ENCODE measurements at places on chromosomes 4 and X.

- peak; percentile 66 for DNase-seq
Observed at GRCh38 chr4:94577136-94577535, 125.4 kb downstream of the PDLIM5 start.

DNA sequence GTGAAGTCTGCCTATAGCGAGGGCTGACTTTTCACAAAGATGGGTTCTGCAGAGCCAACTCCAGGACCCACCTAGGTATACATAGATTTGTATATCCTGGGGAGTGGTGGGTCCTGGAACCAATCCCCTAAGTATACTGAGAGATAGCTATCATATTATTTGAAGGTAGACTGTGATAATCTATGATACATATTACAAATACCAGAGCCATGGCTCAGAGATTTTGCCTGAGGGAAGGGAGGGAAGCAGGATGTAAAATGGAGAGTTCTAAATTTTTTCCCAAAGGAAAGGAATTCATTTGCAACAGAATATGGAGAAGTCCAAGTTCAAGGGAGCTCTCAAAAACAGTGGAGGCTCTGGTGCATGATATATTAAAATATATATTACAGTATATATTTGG, 7.2 kb downstream of the TCEAL3 start:
- no peak for DNase-seq

GRCh38 chrX:151004085-151004484, 20.9 kb downstream of the HMGB3 start:
- DNase-seq = no peak

DNA sequence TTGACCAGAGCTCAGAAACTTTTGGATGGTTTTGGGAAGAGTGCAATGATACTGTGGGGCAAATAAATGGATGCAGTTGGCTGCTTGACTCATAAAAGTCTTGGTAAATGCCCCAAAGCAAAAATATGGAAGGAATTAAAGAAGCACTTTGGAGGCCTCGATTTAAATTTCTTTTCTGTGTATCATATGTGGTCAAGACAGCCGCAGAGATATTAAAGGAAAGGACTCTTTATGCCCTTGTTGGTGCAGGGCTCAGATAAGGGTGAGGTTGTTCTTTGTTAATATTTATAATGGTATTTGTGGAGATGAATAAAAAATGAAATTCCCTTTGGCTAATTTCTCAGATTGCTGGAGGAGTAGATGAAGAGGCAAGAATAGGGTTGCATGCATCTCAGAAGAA, 90.2 kb downstream of the NHS start:
- no peak for DNase-seq

- DNase-seq = no peak
Observed at GRCh38 chr4:142238589-142238988, 602.2 kb downstream of the IL15 start.

DNA sequence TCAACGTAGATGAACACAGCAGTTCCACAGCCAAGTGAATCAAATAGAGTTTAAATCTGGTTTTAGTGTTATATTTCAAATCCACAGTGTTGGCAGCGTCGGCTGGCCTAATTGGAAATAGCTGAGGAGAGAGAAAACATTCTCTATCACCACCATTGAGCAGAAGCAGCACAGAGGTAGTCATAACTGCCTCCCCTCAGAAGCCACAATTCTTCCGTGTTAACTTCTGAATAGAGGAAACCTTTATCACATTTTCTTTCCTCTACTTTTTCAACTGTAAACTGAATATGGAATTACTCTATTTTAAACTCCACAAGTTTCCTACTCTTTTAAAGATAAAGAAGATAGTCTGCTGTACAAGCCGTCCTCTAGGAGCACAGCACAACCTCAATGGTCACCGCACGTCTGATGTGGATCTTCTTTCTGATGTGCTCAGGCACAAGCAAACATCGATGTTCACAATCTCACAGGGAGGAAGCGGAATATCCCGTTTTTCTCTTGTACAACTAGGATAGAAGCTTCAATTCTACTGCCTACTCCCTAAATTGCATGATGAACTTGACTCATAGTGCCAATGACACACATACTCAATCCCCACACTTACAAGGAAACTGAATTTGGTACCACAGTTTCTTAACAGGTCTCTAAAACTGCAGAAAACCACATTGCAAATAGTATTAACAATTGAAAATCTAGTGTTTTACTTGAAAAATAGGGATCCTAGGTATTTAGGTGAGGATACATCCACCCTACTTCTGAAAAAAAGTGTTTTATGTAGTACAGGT, 217.8 kb upstream of the ETNPPL start:
- DNase-seq = no peak

GRCh38 chr4:123452616-123453015, 56.0 kb downstream of the SPRY1 start:
- DNase-seq = peak; percentile 10

GRCh38 chr4:56250776-56251175, 136.5 kb downstream of the AASDH start:
- DNase-seq = no peak

GRCh38 chr4:48073567-48074103, 57.1 kb downstream of the NIPAL1 start:
- no peak for DNase-seq

DNA sequence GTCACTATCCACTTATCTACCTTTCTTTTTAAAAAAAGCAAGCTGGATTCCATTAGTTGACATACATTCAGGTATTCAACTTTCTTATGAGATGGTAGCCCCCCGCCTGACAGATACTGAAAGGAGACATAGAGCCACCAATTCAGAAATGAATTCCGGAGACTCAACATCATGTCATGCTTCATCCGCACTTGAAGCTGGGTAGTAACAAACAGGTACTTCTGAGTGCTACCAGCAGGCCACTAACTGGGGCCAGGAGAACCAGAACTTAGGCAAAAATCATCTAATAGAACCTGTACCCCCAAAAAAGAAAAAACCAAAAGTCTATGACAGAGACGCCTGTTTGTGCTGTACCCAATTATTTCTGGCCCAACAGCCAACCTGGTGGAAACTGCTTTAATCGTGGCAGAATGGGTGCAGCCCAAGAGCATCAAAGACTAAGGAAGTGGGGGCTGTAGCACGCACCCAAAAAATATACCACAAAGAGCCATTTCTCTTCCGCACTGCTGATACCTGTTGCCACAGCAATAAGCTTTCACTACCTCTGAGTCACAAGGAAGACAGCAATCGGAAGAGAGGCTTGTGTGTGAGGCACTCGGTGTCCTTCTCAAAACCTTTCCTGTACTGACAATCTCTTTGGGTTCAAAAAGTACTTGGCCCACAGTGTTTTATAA, 84.8 kb downstream of the AFAP1 start:
- DNase-seq = no peak

DNA sequence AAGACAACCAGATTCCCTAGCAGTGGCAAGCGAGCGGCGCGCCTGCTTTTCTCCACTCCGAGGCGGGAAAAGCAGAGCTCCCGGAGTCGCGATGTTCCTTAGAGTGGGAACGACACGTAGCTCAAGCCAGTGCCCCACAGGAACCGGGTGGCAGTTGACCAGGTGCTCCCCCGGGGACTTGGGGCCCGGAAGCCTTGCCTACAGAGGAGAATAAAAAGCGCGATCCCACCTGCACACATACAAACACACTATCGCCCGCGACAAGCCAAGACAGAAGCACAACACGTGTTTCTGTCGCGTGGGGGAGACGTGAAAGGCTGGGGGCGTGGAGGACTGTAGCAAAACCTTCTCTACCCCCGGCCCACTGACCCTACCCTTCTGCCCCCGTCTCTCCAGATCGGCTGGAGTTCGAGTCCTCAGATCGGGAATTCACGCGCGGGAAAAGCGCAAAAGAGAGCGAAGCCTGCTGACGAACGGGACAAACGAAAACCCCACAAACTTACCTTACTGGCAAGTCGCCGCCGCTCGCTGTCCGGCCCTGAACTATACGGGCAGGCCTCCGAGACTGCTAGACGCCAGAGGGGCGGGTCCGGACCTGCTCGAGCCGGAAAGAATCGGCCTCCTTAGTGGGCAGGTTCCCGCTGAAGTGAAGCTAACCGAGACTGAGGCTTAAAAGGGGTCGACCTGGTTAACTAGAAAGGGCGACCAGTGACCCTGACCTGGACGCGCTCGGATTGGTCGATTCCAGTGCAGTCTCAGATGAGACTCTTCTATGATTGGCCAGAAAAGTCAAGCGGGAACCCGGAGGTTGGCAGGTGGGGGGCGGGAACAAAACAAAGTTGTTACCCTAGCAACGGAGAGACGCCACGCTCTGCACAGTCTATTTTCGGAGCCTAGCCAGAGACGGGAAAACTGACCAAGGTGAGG, at the start of the genes DNAAF6 and NUP62CL:
TSS of gene DNAAF6 (plus strand) at position 842 of the 927 bp plus-strand sequence. CDS start 6,265 bp downstream, outside the sequence.
TSS of gene NUP62CL (minus strand) at position 664 of the 927 bp plus-strand sequence. CDS start 31,287 bp downstream, outside the sequence.
- DNase-seq = peak; percentile 3

- no peak for DNase-seq
Observed at GRCh38 chr4:91990726-91991125, 313.0 kb upstream of the GRID2 start.

- no peak for DNase-seq
Observed at GRCh38 chrX:19613645-19614323, 98.5 kb upstream of the MAP3K15 start.

DNA sequence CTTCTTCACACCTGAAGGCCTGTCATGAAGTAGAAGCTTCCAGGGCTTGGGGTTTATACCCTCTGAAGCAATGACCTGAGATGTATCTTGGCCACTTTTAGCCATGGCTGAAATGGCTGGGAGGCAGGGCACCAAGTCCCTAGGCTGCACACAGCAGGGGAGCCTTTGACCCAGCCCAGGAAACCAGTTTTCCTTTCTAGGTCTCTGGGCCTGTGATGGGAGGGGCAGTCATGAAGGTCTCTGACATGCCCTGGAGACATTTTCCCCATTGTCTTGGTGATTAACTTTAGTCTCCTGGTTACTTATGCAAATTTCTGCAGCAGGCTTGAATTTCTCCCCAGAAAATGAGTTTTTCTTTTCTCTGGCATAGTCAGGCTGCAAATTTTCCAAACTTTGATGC, 511.0 kb upstream of the KLHL4 start:
- DNase-seq = no peak

DNA sequence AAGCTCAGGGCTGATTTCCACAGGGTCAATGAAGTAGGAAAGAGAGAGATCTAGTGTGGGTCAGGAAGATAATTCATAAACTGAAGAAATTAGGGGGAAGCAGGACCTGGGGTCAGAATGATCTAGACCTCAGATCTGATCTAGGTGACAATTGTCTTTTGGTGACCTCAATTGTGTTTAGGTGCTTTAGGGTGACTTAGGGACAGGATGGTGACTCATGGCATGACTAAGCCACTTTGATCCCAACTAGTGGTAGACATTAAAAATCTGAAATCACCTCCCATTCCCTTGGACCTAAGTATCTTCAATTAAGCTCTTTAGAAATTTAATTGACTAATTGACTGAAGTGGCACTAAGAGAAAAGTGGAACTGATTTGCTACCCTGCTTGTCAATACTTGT, 36.7 kb upstream of the GRXCR1 start:
- no peak for DNase-seq

DNA sequence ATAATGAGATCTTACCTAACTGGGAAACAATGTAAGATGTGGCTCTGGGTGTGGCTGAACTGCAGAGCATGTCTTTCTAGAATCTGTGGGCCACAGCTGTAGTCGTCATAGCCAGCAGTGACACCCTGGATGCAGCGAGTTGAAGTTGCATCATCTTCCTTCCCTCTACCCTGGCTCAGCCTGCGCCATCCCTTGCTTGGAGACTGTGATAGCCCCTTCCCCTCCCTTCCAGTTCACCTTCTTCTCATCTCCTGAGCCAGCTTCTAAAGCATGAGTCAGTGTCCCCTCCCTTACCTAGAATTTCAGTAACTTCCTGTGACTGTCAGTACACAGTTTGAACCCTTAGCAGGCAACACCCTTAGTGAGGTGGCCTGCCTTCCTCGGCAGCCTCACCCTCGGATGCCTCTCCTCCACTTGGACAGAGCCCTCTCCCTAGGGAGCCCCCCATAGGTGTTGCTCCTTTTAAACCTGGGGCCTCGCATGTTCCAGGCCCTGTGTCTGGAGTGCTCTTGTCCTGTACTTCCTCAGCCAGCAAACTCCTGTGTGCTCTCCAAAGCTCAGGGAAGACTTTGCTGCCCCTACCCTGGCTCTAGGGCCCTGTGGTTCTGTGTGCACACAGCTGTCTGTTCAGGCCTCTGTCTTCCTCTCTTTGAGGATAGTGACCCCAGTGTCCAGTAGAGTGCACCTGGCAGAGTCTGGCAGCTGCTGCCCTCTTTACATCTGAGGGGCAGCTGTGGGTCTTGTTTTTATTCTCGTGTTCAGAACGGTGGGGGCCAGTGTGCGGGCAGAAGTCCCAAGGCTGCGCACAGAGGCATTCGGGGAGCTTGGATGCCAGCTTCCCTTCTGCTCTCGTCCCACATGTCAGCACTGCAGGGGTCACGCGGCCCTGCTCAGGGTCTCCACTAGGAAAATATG, 43.7 kb upstream of the TADA2B start:
- DNase-seq = no peak
